ENCODE measurements at places on chromosomes 16 and 17. TPM values are rescaled to one million over a fixed set of nuclear protein-coding genes. Genes with fewer than 3 reads are reported as not detected.

The MTMR4 gene
- 28.3 TPM for polyA plus RNA-seq

The LRRC37A gene
- 0.97 TPM for polyA plus RNA-seq

The CMTM2 gene
- polyA plus RNA-seq = not detected

The GABARAPL2 gene
- polyA plus RNA-seq = 89.8 TPM

The ARHGAP44 gene
- 1.3 TPM for polyA plus RNA-seq

The PRSS27 gene
- 0.46 TPM for polyA plus RNA-seq

The C1QTNF1 gene
- 15.4 TPM for polyA plus RNA-seq

The WFDC1 gene
- 19.9 TPM for polyA plus RNA-seq

The EPX gene
- polyA plus RNA-seq = not detected
